A549 treated with Mapracorat at 1 μM for 4 hours (cell line): ENCODE measurements at places on chromosomes 2 and 18. TPM values are rescaled to one million over a fixed set of nuclear protein-coding genes. Genes with fewer than 3 reads are reported as not detected.

PLEKHA3 gene
- total RNA-seq, result 9.8 to 16.2 TPM (median 14.3 TPM) in 5 replicates

TTN gene
- total RNA-seq, result under 0.01 TPM in 4 of 5 replicates, not detected in the other

NTSR2 gene
- total RNA-seq, result 0.10 to 0.17 TPM in 2 of 5 replicates, not detected in the others

PLEKHB2 gene
- total RNA-seq, result 74.8 to 85.2 TPM (median 75.4 TPM) in 5 replicates

PTPRN gene
- 1.1 to 1.8 TPM (median 1.3 TPM) in 5 replicates for total RNA-seq

GLI2 gene
- total RNA-seq, result 16.6 to 26.1 TPM (median 24.1 TPM) in 5 replicates

TNFAIP6 gene
- total RNA-seq, result 0.68 to 1.5 TPM (median 0.78 TPM) in 5 replicates
